ENCODE measurements at places on chromosomes 1 and 21.

DNA sequence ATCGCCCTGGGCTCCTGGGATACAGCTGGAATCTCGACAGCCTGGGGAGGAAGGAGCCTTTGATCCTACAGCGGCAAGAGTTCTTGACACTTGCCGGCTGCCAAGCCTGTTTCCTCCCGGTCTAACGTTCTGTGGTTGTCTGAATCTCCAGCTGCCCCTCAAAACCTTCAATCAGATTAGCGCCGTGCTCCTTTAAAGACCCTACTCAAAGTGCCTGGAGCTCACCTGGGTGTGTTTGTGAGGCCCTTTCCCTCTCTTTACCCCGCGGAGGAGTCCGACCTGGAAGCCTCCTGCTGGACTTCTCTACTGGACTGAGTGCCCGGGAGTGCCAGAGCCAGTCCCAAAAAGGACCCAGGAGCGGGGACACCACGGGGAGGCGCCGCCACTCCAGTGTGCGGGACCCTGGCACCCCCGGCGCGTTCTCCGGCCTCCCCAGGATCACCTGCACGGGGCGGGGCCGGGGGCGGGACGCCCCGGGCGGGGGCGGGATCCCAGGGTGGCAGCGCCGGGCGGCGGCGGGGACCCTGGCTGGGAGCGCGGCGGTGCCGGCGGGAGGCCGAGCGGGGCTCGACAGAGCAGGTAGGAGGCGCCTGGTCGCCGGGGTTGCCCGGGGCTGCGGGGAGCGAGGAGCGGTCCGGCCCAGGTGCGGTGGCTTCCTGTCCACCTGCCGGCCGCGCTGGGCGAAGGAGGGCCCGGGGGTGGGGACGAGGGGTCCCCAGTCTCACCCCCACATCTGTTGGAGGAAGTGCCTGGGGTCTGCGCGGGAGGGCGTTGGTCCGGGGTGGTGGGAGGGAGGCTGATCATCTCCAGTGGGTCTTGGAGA lies at the start of gene NCMAP:
TSS of gene NCMAP (plus strand) at position 497 of the 823 bp plus-strand sequence. CDS start 39,344 bp downstream, outside the sequence.
- no peaks in the 10 kb centered on the region for H3K36me3 ChIP-seq
- no peak within 1 kb of the TSS for H3K27ac ChIP-seq
- H3K4me3 ChIP-seq = no peak within 1 kb of the TSS
- peak; percentile 54 for DNase-seq
- H3K4me1 ChIP-seq = no peaks in the 10 kb centered on the region

- H3K4me1 ChIP-seq = no peaks in the 10 kb centered on the region
- H3K4me3 ChIP-seq = no peak overlapping the region
- no peak for DNase-seq
- H3K27ac ChIP-seq = no peak overlapping the region
Observed at GRCh38 chr1:43134068-43134467, 38.0 kb downstream of the EBNA1BP2 start.

DNA sequence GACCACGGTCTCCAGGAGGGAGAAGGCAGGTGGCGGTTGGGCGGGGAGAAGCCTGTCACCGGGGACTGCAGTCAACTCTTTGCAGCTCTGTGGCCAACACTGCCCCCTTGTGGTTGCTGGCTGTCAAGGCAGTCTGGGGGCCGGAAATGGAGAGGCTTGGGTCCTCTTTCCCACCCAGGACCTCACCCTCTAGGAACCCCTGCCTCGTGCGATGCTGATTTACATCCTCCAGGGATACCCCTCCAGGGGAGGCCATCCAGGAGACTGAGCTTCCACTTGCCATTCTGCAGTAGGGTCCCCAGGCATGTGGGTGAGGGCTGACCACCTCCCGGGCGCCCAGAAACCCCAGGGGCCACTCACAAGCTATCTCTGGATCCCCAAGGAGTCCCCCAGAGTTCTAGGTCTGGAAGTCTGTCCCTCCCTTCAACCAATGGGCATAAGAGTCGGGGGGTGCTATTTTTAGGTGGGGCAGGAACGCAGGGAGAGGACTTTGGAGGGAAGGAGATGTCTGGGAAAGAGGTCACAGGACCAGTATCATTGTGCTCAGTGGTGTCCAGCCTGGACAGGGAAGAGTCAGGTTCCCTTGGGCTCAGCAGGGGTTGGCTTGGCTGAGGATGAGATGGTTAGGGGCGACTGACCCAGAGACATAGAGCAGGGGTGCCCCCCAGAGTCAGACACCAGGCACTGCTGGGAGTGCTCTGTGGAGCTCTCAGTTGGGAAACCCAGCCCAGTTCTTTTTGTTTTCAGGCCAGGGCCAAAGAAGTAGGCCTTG lies 7.1 kb upstream of the GPR61 start:
- H3K27me3 ChIP-seq = no peaks in the 10 kb centered on the region
- H3K27ac ChIP-seq = peak overlapping the region; percentile 63
- peak; percentile 88 for DNase-seq
- H3K4me1 ChIP-seq = peaks cover 31% of the 10 kb centered on the region

GRCh38 chr1:231885209-231885854 lies 258.7 kb downstream of the DISC1 start:
- H3K4me1 ChIP-seq = no peaks in the 10 kb centered on the region
- no peaks in the 10 kb centered on the region for H3K27me3 ChIP-seq
- no peak overlapping the region for H3K27ac ChIP-seq
- no peak overlapping the region for H3K4me3 ChIP-seq
- DNase-seq = no peak

GRCh38 chr1:230366504-230366915 lies 59.6 kb downstream of the PGBD5 start:
- no peaks in the 10 kb centered on the region for H3K36me3 ChIP-seq
- no peak overlapping the region for H3K27ac ChIP-seq
- no peaks in the 10 kb centered on the region for H3K4me1 ChIP-seq
- H3K27me3 ChIP-seq = peaks cover 13% of the 10 kb centered on the region

GRCh38 chr1:29523576-29523975 lies 287.3 kb downstream of the PTPRU start:
- no peak overlapping the region for H3K27ac ChIP-seq
- DNase-seq = peak; percentile 31
- H3K36me3 ChIP-seq = no peaks in the 10 kb centered on the region

GRCh38 chr1:80531182-80531581 lies 1269.6 kb upstream of the ADGRL2 start:
- H3K4me1 ChIP-seq = no peaks in the 10 kb centered on the region
- H3K4me3 ChIP-seq = no peak overlapping the region
- H3K27me3 ChIP-seq = no peaks in the 10 kb centered on the region
- H3K27ac ChIP-seq = no peak overlapping the region
- DNase-seq = no peak
- H3K36me3 ChIP-seq = no peaks in the 10 kb centered on the region

- no peak overlapping the region for H3K4me3 ChIP-seq
- no peaks in the 10 kb centered on the region for H3K4me1 ChIP-seq
- no peak for DNase-seq
- H3K36me3 ChIP-seq = no peaks in the 10 kb centered on the region
- H3K27me3 ChIP-seq = no peaks in the 10 kb centered on the region
Observed at GRCh38 chr1:223478606-223479005, 85.4 kb downstream of the CCDC185 start.

- no peaks in the 10 kb centered on the region for H3K27me3 ChIP-seq
- no peak for DNase-seq
- no peak overlapping the region for H3K27ac ChIP-seq
- no peaks in the 10 kb centered on the region for H3K36me3 ChIP-seq
- H3K4me3 ChIP-seq = no peak overlapping the region
- H3K4me1 ChIP-seq = no peaks in the 10 kb centered on the region
Observed at GRCh38 chr1:220928725-220929300, 49.6 kb downstream of the HLX start.

DNA sequence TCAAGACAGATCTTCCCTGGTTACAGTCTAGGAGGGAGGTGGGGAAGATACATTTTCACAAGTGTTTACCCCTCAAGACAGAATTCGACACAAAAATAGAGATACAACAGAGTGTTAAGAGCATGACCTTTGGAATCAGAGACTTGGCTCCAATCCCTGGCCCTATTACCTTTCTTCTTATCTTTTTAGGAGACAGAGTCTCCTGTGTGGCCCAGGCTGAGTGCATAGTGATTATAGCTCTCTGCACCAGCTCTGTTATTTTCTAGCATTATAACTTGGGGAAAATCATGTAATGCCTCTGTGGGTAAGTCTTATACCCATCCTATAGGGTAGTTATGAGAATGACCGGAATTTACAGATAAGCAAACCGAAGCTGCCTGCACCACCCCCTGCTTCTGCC lies 9.8 kb downstream of the NIPAL3 start:
- H3K4me1 ChIP-seq = no peaks in the 10 kb centered on the region
- no peak for DNase-seq
- no peak overlapping the region for H3K27ac ChIP-seq
- H3K4me3 ChIP-seq = no peak overlapping the region
- H3K36me3 ChIP-seq = no peaks in the 10 kb centered on the region

GRCh38 chr1:115301438-115302020 lies 36.5 kb downstream of the NGF start:
- no peak for DNase-seq
- H3K4me1 ChIP-seq = no peaks in the 10 kb centered on the region
- H3K27ac ChIP-seq = no peak overlapping the region
- H3K4me3 ChIP-seq = no peak overlapping the region
- H3K27me3 ChIP-seq = no peaks in the 10 kb centered on the region

DNA sequence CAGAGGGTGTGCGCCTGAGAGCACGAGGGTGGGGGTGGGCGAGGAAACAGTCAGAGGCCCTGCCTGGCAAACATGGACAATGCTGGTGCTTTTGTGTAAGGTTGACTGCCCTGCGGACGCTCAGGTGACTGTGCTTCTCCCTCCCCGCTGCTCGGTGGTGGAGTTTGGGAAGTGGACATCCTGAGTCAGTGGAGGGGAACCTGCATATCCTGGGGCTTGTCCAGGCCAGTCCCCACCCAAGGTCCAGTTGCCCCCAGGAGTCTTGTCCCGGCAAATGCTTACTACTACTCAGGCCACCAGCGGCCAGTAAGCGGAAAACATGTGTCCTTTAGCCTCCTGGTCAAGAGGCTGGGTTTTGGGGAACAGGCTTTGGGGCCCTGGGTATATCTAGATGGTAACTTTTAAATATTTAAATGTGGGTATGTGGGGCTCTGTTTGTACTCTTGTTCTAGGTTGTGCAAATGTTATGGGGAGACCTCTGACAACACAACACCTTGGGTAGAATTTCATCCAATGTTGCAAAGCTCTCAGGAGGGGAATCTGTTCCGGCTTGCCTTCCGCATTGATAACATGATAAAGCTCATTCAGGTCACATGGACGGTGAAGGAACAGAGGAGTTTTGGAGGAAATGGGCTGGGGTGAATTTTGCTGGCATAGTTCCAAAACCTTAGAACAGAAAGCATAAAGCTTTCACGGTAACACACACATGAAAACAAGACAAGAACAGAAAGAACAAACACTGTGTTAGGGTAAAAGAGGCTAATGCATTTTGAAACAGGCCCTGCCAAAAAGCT lies 364.9 kb downstream of the PRDM2 start:
- H3K4me1 ChIP-seq = no peaks in the 10 kb centered on the region
- DNase-seq = no peak
- H3K36me3 ChIP-seq = no peaks in the 10 kb centered on the region
- H3K4me3 ChIP-seq = no peak overlapping the region
- no peak overlapping the region for H3K27ac ChIP-seq
- no peaks in the 10 kb centered on the region for H3K27me3 ChIP-seq

Measured in tibial artery (tissue), 4 donors.